Islet precursor cell (in vitro differentiated cells): ENCODE measurements at places on chromosomes 13 and 19.

DNA sequence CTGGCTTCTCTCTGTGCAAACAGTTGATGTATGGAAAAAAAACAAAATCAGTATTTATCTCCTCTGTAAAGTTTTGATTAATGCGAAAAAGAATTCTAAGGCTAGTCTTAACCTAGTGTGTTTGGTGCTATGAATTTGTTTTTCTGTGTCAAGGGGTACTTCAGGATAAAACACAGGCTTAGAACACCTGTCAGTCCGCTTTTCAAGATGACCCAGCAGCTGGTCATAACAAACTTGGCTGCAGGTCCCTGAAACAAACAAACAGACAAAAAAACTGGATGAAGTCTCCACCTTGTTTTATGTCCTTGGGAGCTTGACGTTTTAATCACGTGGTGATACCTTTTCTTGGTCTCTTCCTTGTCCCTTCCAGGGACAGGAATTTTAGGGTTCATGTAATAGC is 689.3 kb downstream of the UQCRFS1 start:
- no peak for DNase-seq

- DNase-seq: peak; percentile 87
Observed at GRCh38 chr13:59750860-59751259, 412.9 kb downstream of the DIAPH3 start.

GRCh38 chr13:37138926-37139325 is 33.5 kb upstream of the CSNK1A1L start:
- no peak for DNase-seq

GRCh38 chr19:49456326-49456725 is 3.3 kb downstream of the ALDH16A1 start:
- DNase-seq: no peak

GRCh38 chr13:74773248-74773647 is 639.0 kb upstream of the KLF12 start:
- no peak for DNase-seq

GRCh38 chr19:40225440-40226305 is 816 bp downstream of the CCNP start:
- no peak for DNase-seq

DNA sequence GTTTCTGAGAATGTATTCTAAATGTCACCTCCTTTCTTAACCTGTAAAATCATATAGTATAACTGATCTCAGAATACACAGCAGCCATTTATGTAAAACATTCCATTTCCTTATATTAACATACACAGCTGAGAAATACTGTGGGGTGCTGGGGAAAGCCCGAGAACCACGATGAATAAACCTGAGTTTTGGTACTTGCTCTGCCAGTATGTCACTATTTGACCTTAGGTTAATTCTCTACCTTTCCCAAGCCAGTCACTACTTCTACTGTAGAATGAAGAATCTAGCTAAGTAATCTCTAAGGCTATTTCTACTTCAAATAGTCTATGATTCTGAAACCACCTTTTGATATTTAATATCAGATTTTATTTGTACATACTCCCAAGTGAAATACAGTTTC is 173.7 kb downstream of the TBC1D4 start:
- DNase-seq: no peak

- peak; percentile 76 for DNase-seq
Observed at GRCh38 chr19:50357178-50358100, 8.0 kb downstream of the NAPSA start.

DNA sequence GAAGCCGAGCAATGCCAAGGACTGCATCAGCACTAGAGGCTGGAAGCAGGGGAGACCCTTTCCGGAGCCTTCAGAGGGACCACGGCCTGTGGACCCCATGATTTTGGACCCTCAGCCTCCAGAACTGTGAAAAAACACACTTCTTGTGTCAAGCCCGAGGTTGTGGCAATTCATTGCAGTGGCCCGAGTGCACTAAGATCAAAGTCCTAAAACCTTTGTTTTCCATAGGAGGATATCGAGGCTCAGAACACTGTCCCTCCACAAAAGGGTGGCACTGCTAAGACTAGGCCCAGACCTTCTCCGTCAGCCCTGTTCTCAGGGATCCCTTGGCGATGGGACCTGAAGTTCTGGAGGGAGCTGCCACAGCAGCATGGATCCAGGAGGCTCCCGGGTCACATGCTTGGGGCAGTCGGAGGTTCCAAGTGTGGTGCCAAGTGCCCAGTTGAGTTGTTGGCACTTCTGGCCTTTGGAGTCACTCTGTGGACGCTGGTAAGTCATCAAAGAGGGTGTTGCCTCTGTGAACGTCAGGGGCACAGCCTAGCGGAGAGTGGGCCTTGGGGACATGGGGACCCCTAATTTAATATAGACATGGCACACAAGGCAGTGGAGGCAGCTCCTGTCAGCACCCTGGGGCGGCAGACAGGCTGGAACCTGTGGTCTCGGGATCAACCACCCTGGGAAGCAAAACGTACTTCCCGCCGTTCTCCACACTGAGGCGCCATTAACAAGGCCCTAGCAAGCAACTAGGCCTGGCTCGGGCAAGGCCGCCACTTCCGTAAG is 199.2 kb downstream of the COL4A1 start:
- DNase-seq: no peak

DNA sequence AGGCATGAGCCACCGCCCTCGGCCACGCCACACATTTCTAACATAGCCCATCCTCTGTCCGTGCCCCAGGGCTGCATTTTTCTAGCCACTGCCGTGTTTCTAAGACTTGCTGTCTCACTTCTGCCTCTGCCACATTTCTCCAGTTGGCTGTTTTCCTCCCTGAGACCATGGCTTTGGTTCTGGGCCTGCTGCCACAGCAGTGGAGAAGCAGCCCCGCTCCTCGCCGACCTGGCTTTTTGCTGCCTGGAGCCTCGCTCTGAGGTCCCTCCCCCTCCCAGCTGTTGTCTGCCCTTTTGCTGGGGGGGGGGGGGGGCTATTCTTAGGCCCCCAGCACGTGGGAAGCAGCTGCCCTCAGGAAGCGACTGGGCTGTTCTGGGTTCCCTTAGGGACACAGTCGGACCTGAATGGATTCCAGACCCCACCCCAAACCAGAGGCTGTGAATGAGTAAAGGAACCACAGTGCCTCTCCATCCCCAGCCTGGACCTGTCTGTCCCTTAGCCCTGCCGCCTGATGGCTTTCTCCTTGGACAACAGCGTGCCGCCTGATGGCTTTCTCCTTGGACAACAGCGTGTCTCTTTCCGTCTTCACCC is 3.3 kb downstream of the GYS1 start:
- DNase-seq: peak; percentile 80

GRCh38 chr13:20466371-20466770 is 59.3 kb downstream of the CRYL1 start:
- no peak for DNase-seq

DNA sequence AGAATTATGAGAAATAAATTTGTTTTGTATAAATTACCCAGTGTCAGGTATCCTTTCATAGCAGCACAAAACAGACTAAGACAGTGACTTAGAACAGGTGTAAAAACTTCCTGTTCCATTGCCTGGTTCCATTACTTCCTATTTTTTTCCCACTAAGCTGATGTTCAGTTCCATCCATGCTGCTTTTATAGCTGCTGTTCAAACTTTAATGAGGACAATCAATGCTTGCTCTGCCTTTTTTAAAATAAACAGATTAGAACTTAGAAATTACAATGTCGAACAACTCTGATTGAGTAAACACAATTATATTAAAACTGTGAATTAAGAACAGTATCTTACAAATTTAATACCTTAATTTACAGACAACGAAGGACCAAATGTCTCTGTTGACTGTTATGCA is 818.9 kb downstream of the OLFM4 start:
- DNase-seq: no peak

DNA sequence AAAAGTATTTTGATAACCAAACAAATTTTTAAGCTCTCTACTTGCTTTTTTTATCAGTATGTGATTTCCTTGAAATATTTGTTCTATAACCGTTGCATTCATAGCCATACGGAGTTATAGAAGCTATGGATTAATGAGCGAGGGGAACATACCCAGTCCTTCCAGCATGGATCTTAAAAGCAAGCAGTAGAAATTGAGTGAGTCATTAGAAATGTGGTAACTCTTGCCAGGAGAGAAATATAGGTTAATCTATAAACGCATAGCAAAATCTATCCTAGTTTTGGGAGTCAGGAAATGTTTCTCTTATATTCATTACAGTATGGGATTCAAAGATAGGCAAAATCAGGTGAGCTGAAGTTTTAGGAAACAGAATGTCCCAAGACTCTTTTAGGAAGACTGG is 507.4 kb downstream of the DACH1 start:
- no peak for DNase-seq

DNA sequence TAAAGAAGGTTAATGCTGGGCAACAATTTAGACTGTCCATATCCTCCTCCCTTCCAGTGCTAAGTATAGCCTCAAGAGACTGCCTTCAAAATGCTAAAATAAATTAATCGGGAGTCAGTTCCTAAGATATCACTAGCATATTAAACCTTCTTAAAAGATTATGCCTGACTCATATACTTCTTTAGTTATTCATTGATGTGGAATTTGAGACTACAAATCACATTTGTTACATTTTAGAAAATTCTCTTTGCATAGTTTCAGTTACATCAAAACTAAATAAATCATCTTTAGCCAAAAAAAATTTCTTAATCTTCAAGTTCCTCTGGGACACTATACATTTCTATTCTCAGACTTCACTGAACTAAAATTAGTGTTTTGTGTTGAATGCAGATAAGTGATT is 769.1 kb downstream of the PCDH9 start:
- DNase-seq: no peak

DNA sequence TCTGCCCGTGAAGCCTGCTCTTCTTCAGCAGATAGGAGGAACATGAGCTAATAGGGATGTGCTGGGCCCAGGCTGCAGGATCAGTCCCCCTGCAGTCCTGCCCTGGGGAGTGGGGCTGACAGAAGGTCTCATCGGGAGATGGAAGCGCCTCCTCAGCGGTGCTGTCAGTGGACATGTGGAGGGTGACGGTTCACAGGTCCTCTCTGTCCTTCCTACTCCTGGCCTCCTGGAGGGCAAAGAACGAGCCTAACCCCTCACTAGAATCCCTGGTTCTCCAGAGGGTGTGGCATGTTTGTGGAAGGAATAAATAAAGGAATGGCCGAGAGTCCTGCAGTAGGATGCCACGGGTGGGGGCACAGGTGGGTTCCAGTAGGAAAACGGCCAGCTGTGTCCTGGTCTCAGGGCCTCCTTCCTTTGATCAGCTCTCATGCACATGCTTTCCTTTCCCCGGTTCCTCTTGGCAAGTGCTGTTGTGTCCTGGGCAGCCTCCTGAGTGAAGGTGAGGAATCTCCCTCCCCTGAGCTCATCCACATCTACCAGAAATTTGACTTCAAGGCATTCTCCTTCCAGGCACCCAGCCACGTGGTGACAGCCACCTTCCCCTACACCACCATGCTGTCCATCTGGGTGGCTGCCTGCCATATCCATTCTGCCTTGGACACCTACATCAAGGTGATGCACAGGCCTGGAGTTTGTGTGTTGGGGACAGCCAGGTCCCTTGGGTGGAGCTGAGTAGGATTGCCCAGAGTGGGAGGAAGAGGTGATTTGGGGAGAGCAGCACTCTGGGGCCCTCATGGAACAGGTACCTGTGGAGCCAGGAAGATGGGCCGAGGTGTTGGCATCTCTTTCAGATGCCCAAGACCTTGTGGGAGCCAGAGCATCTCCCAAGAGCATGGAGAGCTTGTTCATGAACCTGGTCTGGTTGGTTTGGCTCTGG is 28.6 kb upstream of the ZNF492 start:
- no peak for DNase-seq

- DNase-seq: peak; percentile 46
Observed at GRCh38 chr19:12695997-12696365, 450 bp downstream of the FBXW9 start.

DNA sequence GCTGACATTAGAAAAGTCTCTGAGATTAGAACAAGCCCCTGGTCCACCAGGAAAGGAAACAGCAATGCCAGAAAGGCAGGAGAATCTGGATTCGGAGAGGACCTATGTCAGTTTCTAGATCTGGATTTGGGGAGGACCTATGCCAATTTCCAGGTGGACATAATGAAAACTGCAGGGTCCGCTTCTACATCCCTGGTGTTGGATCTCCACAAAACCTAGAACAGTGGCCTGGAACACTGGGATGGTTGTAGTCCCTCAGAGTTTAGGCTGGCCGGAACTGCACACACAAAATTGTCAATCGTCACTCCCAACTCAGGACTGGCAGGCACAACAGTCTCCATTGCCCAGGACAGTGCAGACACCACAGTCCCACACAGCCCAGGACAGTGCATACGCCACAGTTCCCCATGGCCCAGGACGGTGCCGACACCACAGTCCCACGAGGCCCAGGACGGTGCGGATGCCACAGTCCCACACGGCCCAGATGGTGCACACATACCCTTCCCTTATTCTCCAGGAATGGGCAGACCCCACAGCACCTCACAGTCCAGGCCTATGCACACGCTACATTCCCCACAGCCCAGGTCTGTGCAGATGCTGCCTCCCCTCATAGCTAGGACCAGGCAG is 341.7 kb downstream of the UQCRFS1 start:
- DNase-seq: no peak

GRCh38 chr19:33368074-33368864 is 5.2 kb upstream of the CEBPG start:
- DNase-seq: no peak

- DNase-seq: peak; percentile 70
Observed at GRCh38 chr13:48828962-48829411, 146.7 kb upstream of the FNDC3A start.

GRCh38 chr19:47581605-47582319 is 8.8 kb upstream of the ZNF541 start:
- peak; percentile 66 for DNase-seq

GRCh38 chr19:38488776-38489481 is 55.4 kb downstream of the RYR1 start:
- DNase-seq: no peak

DNA sequence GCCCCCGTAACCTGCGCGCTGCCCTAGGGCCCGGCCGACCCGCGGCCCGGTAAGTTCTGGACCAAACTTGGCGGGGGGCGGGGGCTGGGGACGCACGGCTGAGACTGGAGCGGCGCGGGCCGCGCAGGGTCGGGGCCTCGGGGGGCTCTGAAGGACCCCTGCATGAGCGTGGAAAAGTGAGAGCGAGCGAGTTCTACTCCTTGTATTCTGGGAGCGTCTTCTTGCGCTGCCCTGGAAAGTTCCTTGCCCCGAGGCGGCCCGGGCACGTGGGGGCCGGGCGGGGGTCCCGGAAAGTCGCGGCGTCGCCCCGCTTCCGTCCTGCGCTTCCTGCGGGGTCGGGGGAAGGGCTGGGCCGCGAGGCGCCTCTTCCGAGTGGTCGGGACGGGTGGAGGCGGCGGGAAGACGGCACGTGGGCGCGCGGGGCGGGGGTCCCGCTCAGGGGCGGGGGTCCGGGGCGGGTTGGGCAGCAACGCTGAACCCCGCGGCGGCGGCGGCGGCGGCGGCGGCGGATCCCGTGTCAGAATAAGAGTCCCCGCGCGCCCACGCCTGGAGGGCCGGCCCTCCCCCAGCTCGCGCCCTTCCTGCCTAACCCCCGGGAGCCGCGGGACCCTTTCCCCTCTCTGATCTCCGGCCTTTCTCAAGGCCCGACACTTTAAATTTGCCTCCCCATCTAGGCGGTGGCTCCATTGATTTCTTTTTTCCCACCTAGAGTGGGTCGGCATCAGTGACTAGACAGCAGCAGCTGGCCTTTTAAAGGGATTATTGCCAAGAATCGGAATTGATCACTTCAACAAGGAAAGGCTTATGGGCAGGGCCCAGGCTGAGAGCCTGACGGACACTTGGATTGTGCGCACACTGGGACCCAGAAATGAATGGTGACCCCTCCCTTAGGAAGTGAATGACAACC is 749 bp downstream of the GATAD2A start:
- DNase-seq: peak; percentile 67
